ENCODE measurements at places on chromosomes 3 and 15.

DNA sequence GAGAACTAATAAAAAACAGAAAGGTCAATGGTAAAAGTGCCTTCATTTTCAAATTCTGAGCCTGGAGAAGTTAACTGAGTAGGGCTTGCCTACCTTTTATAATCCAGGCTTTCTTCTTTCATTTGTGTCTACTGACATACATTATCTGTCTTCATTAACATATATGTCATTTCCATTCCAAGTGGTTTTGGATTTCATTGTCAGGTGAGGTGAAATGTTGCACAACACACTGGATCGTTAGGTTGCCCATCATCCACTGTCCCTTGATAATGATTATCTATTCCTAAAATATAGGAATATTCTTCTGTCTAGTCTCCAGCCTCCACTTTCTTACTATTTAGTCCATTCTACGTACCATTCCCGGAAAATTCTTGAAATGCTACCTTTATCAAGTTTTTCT is 55.0 kb upstream of the CP start:
- no peak for DNase-seq

DNA sequence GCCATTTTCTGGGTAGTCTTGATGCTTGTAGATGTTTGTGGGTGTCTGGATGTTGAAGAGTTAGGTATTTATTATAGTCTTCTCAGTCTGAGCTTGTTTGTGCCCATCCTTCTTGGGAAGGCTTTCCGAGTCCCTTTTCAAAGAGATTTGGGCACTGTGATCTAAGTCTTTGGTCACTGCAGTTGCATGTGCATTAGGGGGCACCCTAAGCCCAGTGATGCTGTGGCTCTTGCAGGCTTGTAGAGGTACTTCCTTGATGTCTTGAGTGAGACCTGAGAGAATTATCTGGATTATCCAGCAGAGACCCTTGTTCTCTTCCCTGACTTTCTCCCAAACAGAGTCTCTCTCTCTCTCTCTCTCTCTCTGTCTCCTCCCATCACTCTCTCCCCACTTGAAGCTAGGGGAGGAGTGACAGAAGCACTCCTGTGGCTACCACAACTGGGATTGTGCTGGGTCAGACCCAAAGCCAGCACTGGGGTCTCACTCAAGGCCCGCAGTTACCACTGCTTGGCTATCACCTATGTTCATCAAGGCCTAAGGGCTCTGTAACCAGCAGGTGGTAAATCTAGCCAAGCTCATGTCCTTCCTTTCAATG is 68.5 kb downstream of the TMCO5A start:
- peak; percentile 27 for DNase-seq

DNA sequence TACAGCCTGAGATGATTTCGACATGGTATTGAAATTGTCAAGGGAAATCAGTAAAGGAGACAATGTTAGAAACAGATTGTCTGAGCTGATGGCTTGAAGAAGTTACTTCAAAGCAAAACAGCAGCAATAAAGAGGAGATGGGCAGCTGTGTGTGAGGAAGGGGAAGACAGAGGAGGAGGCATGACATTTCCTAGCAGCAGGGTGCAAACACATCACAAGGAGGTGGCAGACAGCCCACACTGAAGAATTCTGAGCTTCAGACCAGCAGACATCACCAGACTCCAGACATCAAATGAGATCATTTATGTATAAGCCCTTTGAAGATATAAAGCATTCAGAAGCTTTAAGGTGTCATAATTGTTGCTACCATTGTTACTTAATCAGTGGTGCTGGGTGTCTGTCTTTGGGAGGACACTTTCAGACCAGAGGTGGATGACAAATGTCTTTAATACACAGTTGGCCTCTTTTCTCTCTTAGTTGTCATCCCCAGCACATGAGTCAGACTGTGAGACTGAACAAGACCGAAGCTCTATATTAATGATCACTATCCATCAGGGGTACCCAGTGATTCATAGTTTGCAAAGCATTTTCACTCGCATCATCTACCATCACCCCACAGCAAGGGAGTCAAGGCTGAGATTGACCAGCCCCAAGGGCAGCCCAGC is 203.9 kb downstream of the MINAR1 start:
- no peak for DNase-seq

DNA sequence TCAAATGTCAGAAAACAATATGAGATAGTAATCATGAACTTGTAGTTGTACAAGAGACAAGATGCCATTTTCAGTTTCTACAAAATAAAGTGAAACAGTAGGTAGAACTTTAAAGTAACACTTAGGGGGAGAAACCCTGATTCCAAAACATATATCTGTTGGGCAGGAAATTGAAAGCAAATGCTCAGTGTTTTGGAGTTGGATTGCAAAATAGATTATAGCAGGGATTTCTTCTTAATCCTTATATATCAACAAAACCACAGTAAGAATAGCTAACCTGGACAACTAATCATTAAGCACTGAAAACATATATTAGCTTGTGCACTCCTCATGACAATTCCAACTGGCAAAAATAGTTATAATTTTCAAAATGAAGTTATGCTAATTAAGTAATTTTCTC is 46.9 kb downstream of the COMMD2 start:
- DNase-seq: no peak

DNA sequence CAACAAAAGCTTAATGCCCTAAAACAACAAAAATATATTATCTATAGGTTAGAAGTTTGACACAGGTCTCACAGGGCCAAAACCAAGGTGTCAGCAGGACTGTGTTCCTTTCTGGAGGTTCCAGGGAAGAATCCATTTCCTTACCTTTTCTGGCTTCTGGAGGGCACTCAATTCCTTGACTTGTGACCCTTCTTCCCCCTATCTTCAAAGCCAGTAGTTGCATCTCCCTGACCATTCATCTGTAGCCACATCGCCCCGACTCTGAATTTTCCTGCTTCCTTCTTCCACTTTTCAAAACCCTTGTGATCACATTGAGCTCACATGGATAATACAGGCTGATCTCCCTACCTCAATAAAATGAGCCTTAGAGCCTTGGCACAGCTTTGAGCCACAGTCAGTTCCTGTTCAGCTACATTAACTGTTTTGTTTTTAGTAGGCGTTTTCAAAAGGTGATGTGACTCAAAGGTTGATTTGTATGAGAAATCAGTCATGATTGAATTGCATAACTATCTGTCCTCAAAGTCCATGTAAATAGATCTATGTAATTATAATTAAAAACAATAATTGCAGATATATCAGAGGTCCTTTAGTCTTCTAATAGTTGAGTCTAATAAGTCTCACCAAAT is 12.4 kb downstream of the PFN2 start:
- no peak for DNase-seq

- DNase-seq: no peak
These were observed 19.3 kb downstream of the CACNA1D start for GRCh38 chr3:53513556-53514190.

- DNase-seq: no peak
These were observed 102.7 kb upstream of the CHD2 start for GRCh38 chr15:92797168-92798052.

DNA sequence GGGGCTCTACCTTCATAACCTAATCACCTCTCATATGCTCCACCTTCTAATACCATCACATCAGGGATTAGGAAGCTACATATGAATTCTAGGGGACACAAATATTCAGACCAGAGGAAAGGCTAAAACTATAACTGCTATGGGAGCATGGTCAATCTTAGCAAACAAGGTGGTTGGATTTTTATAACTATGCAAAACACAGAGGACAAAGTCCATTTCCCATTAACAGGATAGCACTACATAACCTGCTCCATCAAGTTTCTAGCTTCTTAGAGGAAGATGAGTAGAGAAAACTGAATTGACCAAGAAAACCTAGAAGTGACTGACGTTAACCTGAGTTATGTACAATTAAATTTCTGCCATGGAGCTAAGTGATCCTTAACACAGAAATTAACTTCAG is 398.6 kb downstream of the TBL1XR1 start:
- DNase-seq: no peak

GRCh38 chr15:28001641-28002040 is 97.5 kb downstream of the OCA2 start:
- DNase-seq: no peak

DNA sequence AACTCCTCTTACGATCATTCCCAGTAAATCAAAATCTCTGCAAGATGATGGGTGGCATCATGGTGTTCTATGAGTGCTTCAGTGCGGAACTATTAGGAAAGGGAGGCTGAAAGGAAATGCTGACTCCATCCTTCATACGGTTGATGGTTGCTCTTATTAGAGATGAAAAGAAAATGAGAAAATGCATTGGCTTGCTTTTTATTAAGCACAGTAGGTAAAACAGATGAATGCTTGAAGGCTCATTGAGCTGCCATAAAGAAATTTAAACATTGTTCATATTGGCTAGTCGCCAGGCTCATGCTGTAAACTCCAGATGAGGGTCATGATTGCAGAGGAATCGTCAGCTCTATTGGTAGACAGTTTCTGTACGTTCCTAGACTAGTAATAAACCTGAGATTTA is 115.8 kb downstream of the EPHA3 start:
- DNase-seq: no peak

- no peak for DNase-seq
These were observed 33.6 kb downstream of the SSUH2 start for GRCh38 chr3:8610951-8611350.

- DNase-seq: no peak
These were observed 465.1 kb upstream of the CFAP20DC start for GRCh38 chr3:59514865-59515482.

Measured in nucleus accumbens (tissue), 56 donors.